SK-N-SH treated with all-trans-retinoic acid at 6 μM for 48 hours (cell line): ENCODE measurements at places on chromosomes 12 and 14.
A peak's percentile ranks its signal among the peaks of the same experiment; 100 is the strongest.

GRCh38 chr14:94483071-94483451 lies 7.1 kb upstream of the SERPINA9 start:
- no peak for ATAC-seq

DNA sequence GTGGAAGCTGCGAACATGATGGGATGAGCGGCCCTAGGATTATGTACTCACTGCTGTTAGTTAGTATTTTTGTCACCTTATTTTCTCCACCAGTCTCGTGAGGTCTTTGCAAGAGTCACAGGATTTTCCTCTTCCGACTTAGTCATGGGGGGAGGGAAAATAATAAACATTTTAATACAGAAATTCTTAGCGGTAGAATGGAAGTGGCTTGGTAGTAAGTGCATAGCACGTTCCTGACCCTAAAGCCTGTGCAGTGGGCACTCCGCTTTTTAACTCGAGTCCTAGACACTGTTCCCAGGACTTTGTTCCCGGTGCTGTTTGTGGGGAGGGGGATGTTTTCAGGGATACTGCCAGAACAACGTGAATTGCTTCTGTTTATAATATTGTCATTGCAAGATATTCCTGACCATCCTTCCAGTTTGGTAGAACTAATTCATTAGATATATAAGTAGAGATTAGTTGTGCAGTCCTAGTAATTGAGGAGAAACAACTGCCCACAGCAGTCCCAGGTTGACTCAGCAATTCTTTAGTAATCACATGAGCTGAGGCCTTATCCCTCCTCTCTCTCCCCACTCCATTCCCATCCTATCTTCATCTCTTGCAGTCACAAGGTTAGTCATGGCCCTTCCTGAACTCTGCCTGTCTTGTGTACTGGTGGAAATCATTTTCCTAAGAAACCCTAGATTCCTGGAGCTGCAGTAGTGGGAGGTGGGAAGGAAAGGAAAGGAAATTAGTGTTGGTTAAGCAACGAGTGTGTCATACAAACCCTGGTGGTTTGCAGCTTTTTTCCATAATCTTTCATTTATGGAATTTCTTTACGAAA lies 799 bp downstream of the SLC38A6 start:
- ATAC-seq: peak; percentile 61

DNA sequence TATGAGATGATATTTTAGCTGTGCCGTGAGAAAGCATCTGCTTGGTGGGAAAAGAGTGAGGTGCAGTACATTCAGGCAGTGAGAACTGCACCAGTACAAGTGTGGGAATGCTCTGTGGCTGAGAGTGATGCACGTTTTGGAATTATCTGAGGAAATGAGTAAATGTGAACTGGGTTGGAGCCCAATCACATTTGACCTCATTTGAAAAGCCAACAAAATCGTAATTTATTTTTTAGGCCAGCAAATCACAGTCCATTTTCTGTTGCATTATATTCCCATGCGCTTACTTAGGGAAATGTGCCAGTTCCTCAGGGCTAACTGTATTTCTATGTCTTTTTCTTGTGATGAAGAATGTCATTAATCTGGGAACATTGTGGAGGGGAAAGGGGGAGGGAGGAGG lies 77.3 kb downstream of the SNAPC1 start:
- ATAC-seq: no peak

- ATAC-seq: peak; percentile 31; the same call in 1 of the 3 replicates
Observed at GRCh38 chr12:90098132-90098779, 389.6 kb upstream of the ATP2B1 start.

- no peak for ATAC-seq
Observed at GRCh38 chr12:15181017-15181683, 40.1 kb downstream of the RERG start.

DNA sequence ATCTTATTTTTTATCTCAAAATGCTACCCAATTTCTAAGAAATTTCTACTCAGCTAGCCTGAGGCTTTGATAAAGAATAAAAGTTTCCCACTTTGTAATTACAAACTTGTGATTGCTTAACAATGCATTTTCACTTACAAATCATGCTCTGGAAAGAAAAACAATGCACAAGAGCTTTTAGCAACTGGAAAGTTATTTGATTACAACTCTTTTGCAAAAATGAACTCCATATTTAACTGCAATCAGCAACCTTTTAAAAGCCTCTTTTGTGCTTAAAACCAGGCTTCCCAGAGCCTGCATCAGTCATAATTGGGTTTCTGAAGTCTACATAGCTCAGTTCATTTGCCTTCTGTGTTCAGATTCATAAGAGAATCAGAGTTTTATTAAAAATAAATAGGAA lies 395.2 kb downstream of the PAWR start:
- peak; percentile 49; the same call in 2 of the 3 replicates for ATAC-seq

DNA sequence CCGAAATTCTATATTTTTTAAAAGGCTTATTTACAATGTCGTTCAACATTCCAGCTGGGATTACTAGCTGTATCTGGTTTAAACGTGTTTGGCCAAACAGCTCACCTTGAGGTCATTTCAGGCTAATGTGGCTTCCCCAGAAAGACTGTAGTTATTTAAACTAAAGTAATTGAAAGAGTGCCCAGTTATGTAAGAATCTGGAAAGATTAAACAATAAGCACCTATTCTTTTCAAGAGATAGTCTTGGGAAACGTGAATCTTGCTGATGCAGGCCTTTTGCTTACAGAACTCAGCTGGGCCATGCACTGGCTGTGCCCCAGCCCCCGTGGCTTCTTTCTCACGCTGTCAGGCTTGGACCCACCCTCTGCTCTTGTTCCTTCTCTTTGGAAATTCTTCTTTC lies 24.4 kb downstream of the GLRX5 start:
- ATAC-seq: no peak

DNA sequence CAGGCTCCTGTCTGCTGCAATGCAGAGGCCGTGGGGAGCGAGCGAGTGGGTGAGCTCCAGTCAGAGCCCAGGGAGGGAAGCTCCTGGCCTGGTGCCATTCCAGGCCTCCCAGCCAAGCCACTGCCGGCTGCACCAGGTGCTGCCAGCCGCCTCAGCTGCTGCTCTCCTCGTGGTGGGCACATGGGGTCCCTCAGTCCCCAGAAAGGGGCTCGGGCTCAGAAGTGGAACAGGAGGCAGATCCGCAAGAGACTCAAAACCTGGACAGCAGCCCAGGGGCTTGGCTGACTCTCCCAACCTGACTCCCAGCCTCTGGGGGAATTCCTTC lies 2.4 kb downstream of the ABCB9 start:
- no peak for ATAC-seq

- ATAC-seq: no peak
Observed at GRCh38 chr14:65491274-65491673, 78.7 kb downstream of the FUT8 start.

DNA sequence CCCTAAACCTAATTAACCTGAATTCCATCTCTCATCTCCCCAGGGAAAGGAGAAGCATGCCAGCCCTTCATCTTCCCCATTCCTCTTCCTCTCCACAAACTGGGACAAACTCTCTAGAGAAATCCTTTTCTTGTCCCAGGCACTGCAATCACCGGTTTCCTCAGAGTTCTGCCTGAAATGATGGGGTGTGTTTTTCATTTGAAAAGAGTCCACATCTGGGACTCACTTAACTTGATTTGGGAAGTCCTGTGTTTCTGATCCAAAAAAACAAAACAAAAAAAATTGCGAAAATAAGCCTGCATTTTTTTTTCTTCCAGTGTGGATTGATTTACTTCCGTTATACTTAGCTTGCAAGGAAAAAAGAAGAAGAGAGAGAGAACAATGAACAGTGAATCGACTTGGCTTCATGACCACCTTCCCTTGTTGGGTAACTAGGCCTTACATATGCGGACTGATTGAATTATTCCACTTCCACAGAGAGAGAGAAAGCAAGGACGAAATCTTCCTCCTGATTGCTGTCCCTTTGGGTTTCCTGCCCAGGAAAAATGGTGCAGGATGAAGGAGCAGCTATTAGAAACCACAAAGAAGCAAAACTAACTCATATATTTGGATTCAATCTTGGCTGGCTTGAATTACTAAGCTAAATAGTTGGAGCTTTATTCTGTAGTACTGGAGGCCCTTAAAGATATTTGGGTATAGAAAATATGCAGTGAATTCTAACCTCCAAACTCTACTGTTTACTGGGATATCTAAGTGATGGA lies 506.2 kb upstream of the TBX3 start:
- ATAC-seq: no peak

GRCh38 chr14:54785136-54785777 lies 117.4 kb downstream of the GCH1 start:
- ATAC-seq: peak; percentile 24; the same call in 2 of the 3 replicates

DNA sequence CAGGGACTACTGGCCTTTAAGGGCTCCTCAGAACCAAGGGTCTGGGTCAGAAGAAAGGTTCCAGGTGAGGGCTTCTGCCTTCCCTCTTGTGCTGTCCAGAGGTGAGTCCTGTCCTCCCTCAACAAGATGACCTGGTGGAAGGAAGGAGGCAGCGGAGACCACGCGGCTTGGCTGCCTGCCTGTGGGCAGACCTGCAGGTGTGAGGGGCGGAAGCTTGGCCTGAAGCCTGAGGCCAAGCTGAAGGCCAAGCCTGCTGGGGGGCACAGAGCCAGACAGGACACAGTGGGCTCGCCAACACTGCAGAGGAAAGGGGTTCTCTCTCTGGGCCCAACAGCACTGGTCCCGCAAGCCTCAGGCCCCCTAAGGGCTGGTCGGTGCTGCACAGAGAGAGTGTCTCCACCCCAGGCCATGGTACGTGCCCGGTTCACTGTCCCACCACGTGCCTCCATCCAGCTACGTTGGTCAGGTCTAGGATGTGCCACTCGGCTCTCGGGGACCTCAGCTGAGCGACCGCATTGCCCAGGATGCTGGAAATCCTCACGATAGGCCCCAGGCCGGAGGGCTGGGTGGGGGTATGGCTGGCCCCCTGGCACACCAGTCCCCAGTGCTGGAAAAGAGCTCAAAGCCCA lies 170.0 kb upstream of the PRMT8 start:
- ATAC-seq: no peak

DNA sequence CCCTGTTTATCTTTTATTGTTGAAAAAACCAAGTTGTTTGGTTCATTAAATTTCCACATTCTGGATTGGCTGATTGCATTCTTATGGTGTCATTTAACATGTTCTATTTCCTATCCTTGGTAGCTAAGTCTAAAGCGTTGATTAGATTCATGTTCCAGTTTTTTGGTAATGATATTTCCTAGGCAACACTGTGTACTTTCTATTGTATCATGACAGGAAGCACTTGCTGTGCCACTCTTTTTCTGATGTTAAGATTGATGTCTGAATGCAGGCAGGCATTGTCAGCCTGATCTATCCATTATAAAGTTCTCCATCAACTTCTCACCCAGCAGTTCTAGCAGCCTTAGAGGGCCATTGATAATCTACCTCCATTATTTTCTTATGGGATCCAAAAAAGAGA lies 91.1 kb upstream of the ARID2 start:
- ATAC-seq: no peak

- ATAC-seq: no peak
Observed at GRCh38 chr12:119630223-119630780, 36.7 kb downstream of the TMEM233 start.

GRCh38 chr12:104495786-104496185 lies 39.0 kb downstream of the CHST11 start:
- no peak for ATAC-seq

DNA sequence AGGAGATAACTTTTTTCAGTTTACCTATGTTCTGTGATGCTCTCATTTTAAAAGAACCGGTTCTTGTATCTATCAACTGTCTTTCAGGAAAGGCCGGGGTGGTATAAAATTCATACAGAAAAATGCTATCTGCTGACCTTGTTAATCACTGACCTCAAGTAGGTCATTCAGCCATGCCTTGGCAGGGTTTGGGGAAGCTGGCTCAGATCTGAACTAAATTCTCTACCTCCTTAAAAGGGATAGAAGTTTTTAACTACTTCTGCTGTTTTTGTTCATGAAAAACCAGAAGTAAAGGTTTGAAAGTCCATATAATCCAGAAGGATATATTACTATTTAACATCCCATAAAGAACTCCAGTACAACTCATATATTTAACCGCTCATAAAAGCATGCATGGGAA lies 10.1 kb downstream of the MYRFL start:
- no peak for ATAC-seq

GRCh38 chr12:25397001-25397400 lies 146.3 kb upstream of the KRAS start:
- no peak for ATAC-seq
